Fibroblast of skin of abdomen (primary cell): ENCODE measurements at places on chromosomes 7 and 10.

DNA sequence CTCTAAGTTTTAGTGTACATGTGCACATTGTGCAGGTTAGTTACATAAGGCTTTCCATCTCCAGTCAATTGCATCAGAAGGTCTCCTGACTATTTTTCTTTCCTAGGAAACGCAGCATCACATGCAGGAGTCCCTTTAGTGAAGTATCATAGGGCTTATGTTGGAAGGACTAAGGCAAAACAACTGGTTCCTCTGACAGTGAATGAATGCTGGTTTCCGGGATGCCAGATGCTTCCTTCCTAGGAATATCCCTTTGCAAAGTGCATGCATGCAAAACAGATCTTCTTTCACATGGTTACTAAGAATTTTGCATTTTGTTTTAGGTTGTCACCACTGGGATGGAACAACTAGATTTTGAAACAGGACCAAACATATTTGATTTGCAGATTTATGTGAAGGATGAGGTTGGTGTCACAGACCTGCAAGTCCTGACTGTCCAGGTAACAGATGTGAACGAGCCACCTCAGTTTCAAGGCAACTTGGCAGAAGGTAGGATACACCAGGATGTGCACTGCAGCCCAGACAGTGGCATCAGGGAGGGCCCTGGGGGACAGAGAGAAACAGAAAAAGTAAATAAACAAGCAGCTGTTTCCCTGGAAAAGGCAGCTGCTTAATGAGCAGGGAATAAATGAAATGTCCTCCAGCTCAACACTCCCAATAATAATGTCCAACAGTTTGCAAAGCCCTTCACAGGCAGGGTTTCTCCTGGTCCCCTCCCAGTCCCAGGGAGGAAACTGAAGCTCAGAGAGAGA is 17.8 kb downstream of the CDHR3 start:
- no peak for DNase-seq

DNA sequence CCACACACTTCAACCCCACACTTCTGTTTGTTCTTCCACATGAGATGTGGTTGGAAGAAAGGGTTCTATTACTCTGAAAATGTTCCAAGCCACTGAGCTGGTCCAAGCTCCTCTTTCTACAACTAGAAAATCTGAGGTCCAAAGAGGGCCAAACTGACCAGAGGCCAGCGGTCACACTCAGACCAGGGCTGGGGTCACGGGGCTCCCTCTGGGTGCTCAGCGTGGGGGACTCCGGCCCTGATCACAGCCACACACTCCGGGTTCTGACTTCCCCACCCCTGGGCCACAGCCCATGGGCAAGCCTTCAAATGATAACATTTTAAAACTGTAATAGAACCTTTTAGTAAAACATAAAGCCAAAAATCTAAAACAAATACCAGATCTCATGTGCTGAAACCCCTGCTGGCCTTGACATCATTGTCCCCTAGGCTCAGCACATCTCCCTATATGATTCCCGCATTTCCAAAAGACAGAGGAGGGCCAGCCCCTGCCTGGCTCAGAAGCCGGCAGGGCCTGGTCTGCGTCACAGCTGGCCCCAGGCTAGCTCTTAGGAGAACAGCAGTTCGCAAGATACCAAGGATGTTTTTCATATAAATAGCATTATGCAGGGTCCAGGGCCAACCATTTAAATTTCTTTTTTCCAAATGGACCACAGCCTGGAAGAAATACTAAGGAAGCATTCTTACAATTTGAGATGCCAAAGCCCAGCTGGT is 3.3 kb downstream of the CRYGN start:
- no peak for DNase-seq

DNA sequence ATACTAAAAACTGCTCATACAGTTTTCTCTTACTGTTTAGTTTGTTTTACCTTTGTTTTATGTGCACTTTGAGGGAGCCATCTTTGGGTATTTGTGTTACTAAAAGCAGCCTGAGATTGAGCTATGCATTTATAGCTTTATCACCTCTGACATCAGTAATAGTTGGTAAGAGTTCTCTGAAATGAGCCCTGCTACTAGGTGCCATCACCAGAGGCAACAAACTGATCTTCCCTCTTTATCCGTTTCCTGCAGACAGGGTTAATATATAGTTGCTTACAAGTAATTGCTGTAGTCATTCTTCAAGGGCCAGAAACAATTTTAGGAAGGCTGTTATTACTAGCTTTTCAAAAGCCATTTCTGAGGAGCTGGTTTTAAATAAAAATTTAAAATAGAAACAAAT is 49.1 kb downstream of the KIF20B start:
- no peak for DNase-seq

- no peak for DNase-seq
Measured at GRCh38 chr10:102641402-102641801, 2.9 kb upstream of the TRIM8 start.

DNA sequence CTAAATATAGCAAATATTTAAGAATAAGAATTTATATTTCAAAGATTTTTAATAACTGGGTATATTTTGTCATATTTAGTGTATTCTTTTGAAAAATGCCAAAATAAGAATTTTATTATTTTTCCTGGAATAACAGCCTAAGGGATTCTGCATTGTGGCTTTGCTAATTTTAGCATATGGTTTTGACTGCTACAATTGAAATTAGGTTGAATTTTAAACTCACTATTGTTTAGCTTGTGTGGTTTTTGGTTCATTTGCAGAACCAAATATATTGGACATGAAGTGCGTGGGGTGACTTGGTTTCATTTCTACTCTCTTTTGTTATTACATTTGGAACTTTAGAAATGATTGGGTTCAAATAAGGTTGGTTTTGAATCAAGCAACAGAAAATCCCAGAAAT is 35.5 kb downstream of the ZNF273 start:
- DNase-seq, result no peak

- DNase-seq, result no peak
Measured at GRCh38 chr7:94314413-94315410, 80.0 kb upstream of the COL1A2 start.

GRCh38 chr7:37162106-37162505 is 286.6 kb downstream of the ELMO1 start:
- DNase-seq, result no peak

GRCh38 chr7:22150221-22150620 is 204.5 kb upstream of the CDCA7L start:
- DNase-seq, result no peak

GRCh38 chr7:100642534-100642907 is 1.2 kb upstream of the TFR2 start:
- no peak for DNase-seq

DNA sequence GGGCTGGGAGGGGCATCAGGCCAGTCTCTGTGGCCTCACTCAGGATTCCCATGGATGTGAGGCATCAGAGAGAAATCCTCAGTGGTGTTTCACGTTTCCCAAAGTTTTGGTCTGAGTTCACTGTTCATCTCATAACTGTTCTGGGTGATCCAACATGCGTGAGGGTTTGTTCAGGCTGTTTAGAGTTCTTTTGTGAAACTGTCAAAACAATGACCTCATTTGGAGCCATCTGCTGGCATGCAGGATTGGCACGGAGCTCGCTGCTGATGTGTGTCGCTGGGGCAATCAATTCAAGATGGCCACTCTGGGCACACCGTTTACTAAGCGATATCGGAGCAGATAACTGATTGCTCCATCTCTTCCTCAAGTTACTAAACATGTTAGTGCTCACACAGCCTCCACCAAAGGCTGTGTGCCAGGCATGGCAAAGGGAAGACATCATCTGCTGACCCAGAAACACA is 365.6 kb downstream of the WDR11 start:
- DNase-seq, result no peak

DNA sequence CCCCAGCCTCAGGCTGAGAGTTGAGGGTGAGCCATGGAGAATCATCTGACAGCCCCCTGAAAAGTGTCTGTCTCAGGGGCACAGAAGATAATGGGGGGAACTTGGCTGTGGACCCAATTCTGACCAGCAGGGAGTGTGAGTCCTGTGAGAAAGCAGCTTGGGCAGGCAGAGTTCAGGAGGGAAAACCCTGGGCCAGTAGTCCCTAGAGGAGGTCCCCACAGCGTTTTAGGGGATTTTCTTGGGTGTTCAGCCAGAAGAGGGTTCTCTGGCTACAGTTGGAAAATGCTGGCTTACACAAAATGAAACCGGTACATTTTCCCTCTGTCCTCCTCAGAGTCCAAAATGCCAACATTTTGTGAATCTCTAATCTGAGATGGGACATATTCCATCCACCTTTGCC is 35.8 kb upstream of the TRIM8 start:
- DNase-seq, result no peak

- no peak for DNase-seq
Measured at GRCh38 chr7:64863969-64864368, 39.1 kb upstream of the ZNF273 start.

DNA sequence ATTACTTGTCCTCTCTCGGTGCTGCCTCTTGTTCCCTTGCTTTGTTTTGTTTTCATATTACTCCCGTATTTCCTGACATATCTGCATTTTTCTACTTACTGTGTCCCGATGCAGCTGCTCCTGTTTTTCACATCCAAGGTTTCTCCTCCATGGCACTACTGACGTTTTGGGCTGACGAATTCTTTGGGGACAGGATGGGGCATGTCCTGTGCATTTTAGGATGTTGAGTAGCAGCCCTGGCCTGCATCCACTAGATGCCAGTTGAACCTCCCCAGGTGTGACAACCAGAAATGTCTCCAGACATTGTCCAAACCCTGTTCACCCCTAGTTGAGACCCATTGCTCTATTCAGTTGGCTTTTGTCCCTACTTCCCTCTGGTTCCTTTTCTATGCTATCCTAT is 12.4 kb downstream of the ZNF789 start:
- no peak for DNase-seq

- DNase-seq, result no peak
Measured at GRCh38 chr7:112896026-112896601, 105.9 kb upstream of the TMEM168 start.

DNA sequence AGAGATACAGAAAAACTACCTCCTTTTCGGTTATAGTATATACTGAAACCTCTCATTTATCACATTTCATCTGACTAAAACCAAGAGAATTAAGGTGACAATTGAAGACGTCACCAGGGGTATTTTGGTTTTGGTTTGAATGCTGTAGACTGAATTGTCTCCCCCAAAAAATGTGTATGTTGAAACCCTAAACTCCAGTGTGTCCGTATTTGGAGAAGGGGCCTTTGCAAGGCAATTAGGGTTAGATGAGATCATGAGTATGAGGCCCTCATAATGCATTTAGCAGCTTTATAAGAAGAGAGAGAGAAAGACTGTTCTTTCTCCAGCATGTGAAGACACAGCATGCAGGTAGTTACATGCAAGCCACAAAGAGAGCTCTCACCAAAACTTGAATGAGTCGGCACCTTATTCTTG is 59.5 kb downstream of the CACNA2D1 start:
- DNase-seq, result no peak

GRCh38 chr10:100565206-100565985 is 29.7 kb downstream of the HIF1AN start:
- DNase-seq, result no peak

GRCh38 chr10:85570871-85571270 is 795.7 kb downstream of the GRID1 start:
- DNase-seq, result no peak

DNA sequence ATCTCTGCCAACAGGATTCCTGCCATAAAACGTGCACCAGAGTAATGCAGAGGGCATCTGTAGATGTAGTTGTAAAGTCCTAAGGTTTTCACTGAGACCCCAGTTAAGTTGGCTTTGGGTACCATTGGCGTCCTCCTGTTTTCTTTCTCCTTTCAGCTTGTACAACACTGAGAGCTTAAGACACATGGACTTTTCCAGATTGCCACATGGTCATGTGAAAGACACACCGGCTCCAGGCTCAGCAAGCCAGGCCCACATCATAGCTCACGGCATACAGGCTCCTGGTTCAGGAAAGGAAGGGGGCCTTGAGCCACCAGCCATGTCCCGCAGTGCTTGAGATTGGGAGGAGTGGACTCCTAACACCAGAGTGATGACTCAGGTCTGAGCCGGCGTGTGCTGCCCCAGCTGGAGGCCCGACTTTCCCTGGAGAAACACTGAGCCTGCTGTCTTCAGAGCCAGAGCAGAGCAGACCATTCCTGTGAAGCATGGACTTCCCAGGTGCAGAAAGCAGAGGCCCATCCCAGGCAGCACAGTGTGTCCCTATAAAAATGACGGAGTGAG is 252.7 kb downstream of the PRPF18 start:
- DNase-seq, result peak; percentile 80

GRCh38 chr10:119852822-119853221 is 19.8 kb downstream of the MCMBP start:
- DNase-seq, result no peak

- no peak for DNase-seq
Measured at GRCh38 chr10:62903828-62904227, 87.7 kb upstream of the EGR2 start.

DNA sequence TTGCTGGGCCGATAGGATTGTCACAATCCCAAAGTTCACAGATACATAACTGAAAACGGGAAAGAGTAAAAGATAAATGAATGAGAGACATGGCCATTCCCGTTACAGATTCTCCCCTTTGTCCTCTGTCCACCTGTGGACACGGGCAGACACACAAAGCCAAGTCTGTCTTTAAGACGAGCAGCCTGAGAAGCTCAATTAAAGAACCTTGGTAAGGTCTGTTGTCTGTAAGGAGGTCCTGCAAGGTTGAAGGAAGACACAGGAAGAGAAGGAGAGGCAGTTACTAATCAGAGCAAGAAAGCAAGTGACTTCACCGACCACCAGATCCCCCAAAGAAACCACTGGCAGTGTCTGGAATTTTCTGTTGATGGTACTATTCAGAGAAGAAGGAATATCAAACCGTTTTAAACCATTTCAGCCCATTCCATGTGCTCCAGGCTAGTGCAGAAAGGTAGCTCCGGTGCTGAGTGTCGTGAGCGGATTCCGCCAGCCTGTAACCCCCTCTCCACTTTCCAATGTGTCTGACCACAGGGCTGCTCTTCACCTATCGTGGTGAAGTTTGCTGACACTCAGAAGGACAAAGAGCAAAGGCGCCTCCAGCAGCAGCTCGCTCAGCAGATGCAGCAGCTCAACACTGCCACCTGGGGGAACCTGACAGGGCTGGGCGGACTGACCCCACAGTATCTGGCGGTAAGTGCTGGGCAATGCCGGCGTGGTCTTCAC is 252.6 kb downstream of the CELF2 start:
- peak; percentile 64 for DNase-seq

GRCh38 chr7:137086896-137087295 is 218.4 kb downstream of the CHRM2 start:
- no peak for DNase-seq
